ENCODE measurements at places on chromosomes 4 and X. TPM values are rescaled to one million over a fixed set of nuclear protein-coding genes. Genes with fewer than 3 reads are reported as not detected.

The PCDH19 gene
- total RNA-seq = not detected

DNA sequence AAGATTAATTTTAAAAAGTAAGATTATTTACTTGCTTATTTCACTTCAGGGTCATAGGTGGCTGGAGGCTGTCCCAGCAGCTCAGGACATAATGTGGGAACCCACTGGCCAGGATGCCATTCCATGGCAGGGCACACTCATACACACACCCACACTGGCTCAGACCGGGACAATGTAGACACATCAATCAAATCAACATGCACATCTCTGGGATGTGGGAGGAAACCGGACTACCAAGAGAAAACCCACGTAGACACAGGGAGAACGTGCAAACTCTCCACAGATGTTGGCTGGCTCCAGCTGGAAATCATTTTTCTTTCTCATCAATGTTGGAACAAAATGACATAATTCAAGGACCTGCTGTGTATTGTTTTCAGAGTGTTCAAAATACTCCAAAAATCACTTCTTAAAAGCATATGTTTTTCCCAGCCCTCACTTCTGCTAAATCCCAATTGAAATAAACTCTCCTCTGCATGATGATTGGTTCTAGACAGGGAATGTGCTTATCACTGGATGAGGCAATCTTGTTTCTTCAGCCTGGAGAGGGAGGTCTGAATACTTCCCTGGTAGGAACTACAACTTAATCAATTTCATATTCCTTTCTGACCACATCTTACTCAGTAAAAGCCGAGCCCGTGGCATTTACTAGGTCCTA lies 18.6 kb upstream of the CPE start:
- DNase-seq = no peak
- H3K4me3 ChIP-seq = no peak overlapping the region
- H3K36me3 ChIP-seq = no peaks in the 10 kb centered on the region
- no peak overlapping the region for H3K27ac ChIP-seq
- peaks cover 28% of the 10 kb centered on the region for H3K27me3 ChIP-seq

The GPR50 gene
- not detected for total RNA-seq

GRCh38 chr4:180953572-180953971 lies 1289.6 kb upstream of the TENM3 start:
- no peak overlapping the region for H3K27ac ChIP-seq
- no peaks in the 10 kb centered on the region for H3K36me3 ChIP-seq
- DNase-seq = no peak
- no peaks in the 10 kb centered on the region for H3K27me3 ChIP-seq
- H3K4me3 ChIP-seq = no peak overlapping the region

GRCh38 chrX:148389629-148390028 lies 110.8 kb upstream of the AFF2 start:
- H3K27ac ChIP-seq = no peak overlapping the region
- no peaks in the 10 kb centered on the region for H3K36me3 ChIP-seq
- H3K4me3 ChIP-seq = no peak overlapping the region
- peaks cover 4% of the 10 kb centered on the region for H3K4me1 ChIP-seq

DNA sequence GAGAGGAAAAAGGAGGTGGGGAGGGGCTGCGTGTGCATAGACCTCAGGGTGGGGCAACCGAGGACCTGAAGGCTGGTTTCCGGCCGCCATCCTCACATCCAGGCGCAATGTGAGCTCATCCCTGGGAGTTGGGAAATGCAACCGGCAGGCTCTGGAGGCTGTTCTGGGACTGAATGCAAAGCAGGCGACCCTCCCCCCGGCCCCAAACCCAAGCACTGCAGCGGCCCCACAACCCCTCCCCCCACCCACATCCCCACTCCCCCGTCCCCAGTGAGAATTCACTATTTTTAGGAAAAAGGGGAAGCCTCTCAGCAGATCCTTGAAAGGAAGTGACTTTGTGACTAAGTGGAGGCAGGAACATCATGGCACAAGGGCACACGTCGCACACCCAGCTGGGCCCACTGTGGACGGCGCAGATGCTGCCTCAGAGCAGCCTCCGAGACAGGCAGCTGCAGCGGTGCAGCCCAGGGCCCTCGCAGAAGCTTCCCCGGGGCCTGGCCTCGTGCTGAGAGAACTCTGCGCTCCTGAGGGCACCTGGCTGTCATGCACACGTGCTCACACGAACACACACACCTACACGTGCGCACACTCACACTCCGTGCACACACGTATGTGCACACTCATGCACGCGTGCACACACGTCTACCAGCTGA lies 1.3 kb upstream of the PDE6B start:
- DNase-seq = no peak
- H3K4me3 ChIP-seq = no peak overlapping the region
- no peaks in the 10 kb centered on the region for H3K36me3 ChIP-seq
- H3K4me1 ChIP-seq = no peaks in the 10 kb centered on the region
- peaks cover 3% of the 10 kb centered on the region for H3K27me3 ChIP-seq
- no peak overlapping the region for H3K27ac ChIP-seq

The BGN gene
- not detected for total RNA-seq

Data from activated CD4-positive, alpha-beta T cell treated with anti-CD3 and anti-CD28 coated beads for 36 hours (primary cell).